ENCODE measurements at places on chromosomes 16 and 17.
A peak's percentile ranks its signal among the peaks of the same experiment; 100 is the strongest.

DNA sequence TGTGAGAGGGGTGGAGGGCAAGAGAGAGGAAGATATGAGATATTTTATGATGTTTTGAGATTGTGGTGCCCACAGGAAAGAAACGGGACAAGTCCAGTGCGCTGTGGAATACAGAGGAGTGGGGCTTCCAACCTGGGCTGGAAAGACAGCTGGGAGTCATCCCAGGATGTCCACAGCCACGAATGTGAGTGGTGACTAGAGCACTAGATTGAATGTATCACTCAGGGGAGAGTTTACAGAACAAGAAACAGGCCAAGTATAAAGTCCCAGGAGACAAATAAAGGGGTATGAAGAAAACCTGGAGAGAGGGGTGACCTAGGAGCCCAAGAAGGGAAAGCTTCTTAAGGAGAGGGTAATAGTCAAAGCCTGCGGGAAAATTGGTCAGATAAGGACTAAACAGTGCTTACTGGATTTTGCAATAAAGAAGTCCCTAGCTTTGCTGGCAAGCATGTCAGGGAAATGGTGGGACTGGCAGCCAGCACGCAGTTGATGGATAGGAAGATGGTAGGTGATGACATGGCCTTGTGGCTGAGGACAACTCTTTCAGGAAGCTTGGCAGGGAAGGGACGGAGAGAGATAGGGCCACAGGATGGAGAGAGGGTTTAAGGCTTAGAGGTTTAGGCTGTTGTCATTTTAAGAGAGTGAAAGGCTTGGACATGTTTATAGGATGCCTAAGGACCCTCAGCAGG lies 114.5 kb downstream of the AXIN2 start:
- no peak for DNase-seq

- no peak for DNase-seq
These were observed 28.7 kb downstream of the WIPI1 start for GRCh38 chr17:68428498-68429172.

- DNase-seq: no peak
These were observed 3.9 kb downstream of the ACTG1 start for GRCh38 chr17:81508639-81509206.

- no peak for DNase-seq
These were observed 677 bp upstream of the RANGRF start for GRCh38 chr17:8287651-8288335.

GRCh38 chr16:57628783-57629293 lies 408 bp downstream of the ADGRG1 start:
- no peak for DNase-seq

DNA sequence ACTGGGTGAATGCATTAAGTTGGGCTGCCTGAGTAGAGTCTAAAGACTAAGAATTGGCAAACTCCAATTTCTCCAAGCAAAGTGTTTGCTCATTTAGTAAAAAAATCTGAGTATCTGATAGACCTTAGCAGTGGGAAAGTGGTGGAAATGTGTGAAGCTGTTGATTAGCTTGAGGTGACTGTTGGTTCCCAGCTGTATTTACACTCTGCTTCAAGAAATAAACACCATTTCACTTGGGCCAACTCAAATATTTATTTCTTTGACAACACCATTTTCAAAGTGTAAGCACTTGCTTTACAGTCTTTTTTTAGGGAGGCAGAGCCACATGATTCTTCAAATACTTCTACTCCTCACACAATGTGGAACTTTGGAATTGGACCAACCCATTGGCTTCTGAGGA lies 8.7 kb downstream of the KCTD19 start:
- DNase-seq: no peak

DNA sequence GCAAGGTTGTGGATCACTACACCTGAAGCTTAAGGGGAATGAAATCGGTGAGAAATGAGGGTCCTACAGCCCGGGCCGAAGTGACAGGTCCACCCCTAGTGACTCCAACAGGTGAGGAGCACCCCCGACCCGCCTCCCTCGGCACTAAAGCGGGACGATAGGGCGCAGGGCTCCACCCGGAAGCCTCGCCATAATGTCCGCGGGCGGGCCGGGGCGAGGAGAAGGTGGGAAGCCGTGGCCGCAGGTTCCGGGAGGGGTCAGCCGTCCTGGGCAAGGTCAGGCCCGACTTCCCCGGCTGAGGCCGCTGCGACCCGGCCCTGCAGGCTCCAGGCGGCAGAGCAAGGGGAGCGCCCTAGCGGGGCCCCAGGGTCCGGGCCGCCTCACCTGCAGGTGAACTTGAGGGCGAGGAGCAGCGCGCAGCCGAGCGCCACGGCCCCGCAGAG lies 543 bp downstream of the TXNDC11 start:
- peak; percentile 49 for DNase-seq

DNA sequence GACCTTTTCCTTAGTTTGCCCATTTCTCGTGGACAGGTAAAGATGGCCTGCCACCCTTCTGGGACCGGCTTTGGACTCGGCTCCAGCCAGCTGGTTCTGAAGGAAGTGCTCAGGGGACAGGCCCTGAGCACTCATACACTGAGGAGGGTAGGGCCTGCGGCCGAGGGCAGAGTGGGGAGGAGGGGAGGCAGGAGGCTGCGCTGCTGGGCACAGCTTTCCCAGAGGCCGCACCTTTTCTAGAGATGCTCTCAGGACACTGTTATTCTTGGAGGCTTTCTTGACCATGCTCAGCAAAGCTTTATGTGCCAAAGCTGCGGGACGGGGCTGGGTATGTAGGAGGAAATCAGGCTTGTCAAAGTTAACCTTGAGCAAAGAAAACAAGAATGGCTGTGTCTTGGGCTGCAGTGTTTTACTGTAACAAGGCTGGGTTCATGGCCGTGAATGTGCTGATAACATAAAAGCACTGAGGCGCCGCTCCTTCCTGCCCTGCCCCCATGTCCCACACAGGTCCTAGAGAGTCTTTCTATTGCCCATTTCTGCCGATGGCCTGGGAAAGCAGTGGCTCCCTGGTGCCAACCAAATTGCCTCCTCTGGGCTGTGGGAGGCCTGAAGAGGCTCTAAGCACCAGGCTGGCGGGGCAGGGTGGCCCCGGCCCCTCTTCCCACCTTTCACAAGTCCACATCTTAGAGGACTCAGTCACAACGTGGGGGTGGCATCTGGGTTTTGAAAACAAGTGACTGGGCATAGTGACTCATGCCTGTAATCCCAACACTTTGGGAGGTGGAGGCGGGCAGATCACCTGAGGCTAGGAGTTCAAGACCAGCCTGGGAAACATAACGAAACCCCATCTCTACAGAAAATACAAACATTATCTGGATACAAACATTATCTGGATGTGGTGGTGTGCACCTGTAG lies 22.3 kb upstream of the TIMP2 start:
- no peak for DNase-seq

DNA sequence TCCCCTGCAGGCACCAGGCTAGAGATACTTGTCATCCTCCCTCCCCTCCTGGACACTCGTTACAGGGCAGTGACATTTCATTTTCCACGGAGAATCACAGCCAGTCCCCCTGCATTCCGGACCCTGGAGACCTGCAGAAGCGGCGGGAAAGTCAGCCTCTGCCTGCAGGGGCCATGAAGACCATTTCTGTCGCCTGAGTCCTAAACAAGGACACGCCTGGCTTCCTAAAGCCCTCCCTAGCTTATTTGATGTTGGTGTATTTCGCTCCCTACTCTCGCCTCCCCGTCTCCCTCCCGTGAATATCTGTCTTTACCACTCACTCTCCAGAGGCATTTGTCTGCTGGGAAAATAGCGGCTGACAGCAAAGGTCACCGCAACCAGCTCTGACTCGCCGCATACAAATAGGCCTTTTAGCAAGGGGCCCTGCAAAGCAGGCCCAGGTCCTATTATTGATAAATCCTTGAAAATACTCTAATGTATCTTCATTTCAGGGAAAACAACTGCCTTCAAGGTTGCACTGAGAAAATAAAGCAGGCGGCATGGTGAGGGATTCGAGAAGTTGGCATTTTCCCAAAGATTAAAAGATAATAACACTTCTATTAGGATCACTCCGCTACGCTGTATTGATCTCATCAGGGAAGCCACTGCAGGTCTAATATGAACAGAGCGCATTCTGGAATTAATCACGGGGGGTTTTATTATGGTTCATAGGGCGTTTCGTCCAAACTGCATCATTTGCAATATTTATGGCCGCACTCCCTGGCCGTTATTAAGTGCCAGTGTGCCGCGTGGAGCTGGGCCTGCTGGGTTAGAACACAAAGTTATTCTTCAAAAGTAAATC lies 447.1 kb upstream of the CDH5 start:
- DNase-seq: no peak

DNA sequence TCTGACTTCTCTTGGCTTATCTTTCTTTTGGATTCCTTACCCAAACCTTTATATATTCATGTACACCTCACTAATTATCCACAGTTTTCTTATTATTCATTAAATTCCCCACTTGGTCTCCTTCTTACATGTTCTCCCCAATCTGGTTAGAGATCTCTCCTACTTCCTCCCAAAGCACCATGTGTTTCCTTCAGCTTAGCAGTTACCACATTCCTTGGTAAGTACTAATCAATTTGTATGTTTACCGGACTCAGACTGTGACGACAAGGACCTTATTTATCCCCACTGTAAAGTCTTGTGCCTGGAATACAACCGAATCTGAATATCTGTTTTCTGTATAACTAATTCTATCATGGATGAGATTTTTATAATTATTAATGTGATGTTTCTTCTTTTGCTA lies 389.5 kb downstream of the KCNJ2 start:
- DNase-seq: no peak

DNA sequence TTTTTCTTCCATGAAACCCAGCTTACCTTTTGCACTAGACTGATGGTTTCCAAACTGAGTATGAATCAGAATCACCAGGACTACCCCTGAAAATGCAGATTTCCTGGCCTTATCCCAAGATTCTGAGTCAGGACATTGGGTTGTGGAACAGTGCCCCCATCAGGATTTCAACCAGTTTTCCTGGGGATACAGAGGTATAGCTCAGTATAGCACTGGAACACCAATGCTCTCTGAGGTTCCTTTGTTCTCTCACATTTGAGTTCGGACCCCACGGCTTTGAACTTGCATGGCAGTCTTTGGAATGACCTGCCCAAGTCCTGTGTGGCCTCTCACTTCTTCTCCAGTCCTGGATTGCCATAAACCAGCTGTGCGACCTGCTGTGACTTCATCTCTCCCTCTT lies 12.8 kb upstream of the CCL8 start:
- no peak for DNase-seq

DNA sequence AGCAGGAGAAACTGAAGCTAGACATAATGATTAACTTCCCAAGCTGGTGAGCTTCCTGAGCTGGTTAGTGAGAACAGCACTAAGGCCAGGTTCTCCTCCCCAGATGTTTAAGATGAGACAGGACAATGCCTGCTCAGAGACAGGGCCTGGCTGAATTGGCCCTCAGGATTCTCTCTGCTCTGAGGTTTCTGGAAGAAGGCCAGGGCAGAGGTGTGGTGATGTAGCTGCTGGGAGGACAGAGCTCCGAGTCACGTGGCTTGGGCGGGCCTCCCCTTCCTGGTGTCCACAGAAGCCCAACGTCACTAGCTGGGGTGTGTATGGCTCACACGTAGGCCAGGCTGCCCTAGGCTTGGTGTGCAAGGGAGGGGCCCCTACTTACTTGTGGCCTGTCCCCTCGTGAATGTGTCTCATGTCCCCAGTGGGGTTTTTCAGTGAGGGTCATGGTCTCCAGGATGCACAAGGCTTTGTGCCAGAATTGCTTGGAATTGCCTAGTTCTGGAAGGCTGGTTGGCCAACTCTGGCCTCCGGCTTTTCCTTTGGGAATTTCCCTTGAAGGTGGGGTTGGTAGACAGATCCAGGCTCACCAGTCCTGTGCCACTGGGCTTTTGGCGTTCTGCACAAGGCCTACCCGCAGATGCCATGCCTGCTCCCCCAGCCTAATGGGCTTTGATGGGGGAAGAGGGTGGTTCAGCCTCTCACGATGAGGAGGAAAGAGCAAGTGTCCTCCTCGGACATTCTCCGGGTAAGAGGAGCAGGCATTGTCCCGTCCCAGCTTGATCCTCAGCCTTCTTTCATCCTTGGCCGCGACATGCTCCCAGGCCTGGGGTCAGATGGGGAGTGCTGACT lies 3.4 kb downstream of the NOD2 start:
- DNase-seq: peak; percentile 86

- DNase-seq: no peak
These were observed 32.6 kb downstream of the PPL start for GRCh38 chr16:4904108-4904941.

GRCh38 chr17:82357394-82357793 lies 1.7 kb upstream of the TEX19 start:
- DNase-seq: no peak

DNA sequence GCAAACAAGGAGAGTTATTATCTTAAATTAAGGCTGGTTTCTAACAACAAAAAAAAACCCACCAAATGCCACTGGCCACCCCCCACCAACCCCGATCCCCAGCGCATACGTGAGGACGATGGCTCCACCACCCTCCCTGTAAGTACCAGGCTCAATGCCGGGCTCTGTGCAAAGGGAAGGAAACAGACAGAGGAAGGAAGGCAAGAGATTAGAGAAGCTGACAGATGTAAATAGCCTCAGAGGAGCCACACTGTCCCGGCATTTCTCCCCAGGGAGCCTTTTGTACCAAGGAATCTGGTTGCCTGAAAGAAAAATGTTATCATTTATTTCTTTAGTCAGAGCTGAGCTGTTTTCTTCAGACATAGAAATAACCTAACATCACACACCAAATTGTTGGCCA lies 13.1 kb downstream of the SOST start:
- no peak for DNase-seq

- no peak for DNase-seq
These were observed 4.9 kb upstream of the ANKRD40CL start for GRCh38 chr17:50771991-50772785.

DNA sequence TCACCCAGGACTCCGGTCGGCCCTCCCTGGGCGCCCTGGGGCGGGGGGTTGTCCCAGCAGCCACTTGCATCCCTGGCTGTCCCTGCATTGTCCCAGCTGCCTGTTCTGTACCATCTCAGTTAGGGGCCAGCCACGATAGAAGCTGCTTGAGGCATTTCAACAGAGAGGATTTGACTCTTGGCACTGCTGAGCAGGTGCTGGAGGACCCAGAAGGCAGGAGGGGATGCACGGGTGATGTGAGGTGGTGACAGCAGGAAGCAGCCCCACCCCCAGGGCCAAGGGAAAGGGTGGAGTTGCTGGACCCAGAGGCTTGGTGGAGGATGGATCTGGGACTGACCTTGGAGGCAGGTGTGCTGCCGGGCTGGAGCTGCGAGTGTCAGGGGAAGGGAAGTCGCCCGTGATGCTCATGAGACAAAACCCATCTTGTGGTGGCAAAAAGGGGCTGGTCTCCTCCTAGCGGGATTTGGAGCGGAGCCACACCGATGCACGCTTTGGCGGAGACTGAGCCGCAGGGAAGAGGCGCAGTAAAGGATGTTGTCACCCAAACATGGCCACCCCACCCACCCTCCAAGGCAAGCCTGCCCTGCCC lies 188.0 kb upstream of the GSE1 start:
- DNase-seq: no peak

GRCh38 chr16:72988569-72988968 lies 59.4 kb downstream of the ZFHX3 start:
- DNase-seq: no peak

- no peak for DNase-seq
These were observed 117.2 kb downstream of the CYLD start for GRCh38 chr16:50858877-50859627.

- no peak for DNase-seq
These were observed 133.9 kb downstream of the PITPNC1 start for GRCh38 chr17:67511012-67511411.

Measured in CD4-positive, alpha-beta T cell treated with Interleukin-21 for 1 hour (primary cell).